ENCODE measurements at places on chromosomes 2 and 18.

DNA sequence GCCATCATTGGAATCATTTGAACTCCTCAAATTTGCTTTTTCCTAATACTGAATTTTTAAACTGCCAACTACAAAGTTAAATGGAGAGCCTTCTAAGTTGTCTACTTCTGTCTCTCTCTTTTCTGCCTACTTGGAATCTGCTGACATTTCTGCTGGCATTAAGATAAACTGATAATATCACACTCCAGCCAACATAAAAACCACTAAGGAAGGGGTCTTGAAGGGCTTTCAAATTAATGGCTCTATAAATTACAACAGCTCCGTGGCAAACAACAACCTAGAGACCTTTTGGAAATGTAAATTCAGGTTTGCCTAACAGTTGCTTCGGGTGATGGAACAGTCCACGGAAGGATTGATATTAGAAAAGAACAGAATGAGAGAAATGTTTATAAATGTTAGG lies 12.1 kb downstream of the ALPP start:
- no peak for DNase-seq

DNA sequence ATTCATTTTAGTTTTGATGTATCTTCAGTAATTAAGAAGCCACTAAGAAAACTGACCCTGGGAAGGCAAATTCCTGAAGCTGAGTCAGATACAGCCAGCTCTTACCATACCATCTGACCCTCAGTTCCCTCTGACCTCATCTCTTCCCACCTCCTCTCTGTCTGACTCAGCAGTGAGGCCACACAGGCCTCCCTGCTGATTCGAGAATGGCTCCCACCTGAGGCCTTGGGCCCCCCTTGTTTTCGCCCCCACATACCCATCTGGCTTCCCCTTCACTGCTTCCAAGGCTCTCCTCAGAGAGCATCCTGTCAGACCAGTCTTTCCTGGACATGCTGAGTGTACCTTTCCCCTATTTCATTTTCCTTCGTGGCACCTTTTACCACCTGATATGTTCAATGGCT lies 71.0 kb upstream of the CYP1B1 start:
- DNase-seq = no peak

DNA sequence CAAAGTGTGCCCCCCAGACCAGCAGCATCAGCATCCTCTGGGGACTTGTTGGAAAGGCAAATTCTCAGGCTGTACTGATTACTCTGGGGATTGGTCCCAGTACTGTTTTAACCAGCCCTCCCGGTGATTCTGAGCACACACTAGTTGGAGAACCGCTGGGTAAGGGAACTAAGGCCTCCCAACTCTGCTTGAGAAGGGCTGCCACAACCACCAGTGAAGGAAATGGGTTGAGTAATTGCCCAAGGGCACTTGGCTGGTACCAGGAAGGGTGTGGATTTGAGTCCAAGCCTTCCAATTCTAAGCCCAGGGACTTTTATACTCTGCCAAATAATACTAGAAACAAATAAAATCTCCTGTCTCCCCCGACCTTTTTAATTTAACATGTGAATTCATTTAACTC lies 219.9 kb downstream of the SETBP1 start:
- no peak for DNase-seq

GRCh38 chr2:222888716-222889115 lies 27.9 kb downstream of the ACSL3 start:
- no peak for DNase-seq

GRCh38 chr18:57437766-57438671 lies 2.8 kb downstream of the ONECUT2 start:
- DNase-seq = peak; percentile 79

DNA sequence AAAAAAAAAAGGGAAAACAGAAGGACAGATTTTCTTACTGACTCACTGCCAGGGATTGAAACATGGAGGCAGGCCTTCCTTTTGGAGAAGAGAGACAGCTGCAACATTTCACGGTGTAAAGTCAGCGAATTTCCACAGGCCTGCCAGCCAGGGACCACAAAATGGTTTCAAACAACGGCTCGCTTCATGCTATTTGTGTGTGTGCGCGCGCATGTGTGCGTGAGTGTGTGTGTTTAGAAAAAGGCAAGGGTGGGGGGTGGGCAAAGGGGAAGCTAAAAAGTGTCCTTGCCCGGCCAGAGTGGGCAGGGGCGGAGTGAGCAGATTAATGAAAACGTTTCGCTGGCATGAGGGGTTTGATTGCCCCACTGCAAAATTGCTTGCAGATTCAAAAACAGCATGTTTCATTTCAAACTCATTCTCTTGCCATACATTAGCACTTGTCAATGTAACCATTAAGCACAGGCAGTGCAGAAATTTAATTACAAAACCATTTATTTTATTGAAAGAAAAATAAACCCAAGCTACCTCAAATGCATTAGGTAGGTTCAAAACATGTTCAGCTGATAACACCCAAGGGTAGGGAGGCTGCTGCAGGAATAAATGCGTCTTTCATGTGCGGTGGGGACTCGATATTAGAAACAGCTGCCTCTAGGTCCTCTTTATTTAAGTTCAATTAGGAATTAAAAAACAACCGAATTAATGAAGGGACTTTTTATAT lies 182.1 kb upstream of the SIX2 start:
- DNase-seq = no peak

GRCh38 chr2:223180463-223180862 lies 128.5 kb downstream of the KCNE4 start:
- DNase-seq = no peak

DNA sequence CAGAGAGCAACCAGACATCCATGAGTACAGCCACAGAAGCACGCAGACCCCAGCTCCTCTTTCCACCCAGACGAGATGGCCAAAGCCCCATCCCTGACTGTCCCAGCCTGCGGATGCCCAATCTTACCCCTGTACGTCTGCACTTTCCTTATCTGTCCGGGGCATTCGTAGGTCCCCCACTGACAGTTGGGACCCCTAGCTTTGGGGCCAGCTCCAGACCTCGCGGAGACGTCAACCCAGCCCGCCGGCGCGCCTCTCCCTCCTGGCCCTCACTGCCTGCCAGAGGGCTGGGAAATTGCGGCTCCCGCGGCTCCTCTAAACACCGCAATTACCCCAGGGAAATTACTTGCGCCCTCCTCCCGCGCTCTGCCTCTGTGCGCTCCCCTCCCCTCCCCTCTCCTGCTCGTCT lies 2.3 kb downstream of the ECEL1 start:
- DNase-seq = no peak

GRCh38 chr2:120747281-120747680 lies 11.6 kb downstream of the GLI2 start:
- DNase-seq = no peak

GRCh38 chr2:232367016-232367415 lies 11.5 kb upstream of the ALPP start:
- no peak for DNase-seq

DNA sequence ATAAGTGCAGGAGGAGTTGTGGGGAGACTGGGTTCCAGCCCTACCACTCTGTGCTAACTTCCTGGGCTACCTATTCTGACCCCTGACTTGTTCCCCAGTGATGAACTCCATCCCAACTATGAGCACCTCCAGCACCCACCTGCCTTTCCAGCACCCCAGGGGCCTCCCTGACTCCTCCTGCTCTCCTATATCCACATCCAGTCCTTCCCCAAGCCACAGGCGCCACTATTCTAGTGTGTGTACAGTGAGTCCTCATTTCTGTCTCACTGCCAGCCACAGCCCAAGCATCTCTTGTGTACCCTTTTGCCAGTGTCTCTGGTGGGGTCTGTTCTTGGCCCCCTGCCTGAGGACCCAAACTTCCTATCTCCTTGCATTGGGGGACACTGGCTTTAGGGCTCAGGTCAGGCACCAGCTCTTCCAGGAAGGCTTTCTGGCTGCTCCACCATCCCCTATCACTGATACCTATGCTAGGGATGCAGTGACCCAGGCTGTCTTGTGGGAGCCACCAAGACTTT lies 145.2 kb downstream of the INHBB start:
- no peak for DNase-seq

DNA sequence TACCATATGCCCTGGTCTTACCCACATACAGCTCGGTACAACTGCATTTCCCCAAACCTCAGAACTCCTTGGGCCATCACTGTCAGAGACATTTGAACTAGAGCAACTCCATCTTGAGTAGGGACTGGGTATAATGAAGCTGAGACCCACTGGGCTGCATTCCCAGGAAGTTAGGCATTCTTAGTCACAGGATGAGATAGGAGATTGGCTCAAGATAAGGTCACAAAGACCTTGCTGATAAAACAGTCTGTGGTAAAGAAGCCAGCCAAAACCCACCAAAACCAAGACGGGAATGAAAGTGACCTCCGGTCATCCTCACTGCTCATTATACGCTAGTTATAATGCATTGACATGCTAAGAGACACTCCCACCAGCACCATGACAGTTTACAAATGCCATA lies 131.3 kb downstream of the PIK3C3 start:
- no peak for DNase-seq

- DNase-seq = no peak
These were observed 66.9 kb downstream of the CDH20 start for GRCh38 chr18:61400016-61400635.

- no peak for DNase-seq
These were observed 36.1 kb upstream of the TNFRSF11A start for GRCh38 chr18:62289047-62289446.

DNA sequence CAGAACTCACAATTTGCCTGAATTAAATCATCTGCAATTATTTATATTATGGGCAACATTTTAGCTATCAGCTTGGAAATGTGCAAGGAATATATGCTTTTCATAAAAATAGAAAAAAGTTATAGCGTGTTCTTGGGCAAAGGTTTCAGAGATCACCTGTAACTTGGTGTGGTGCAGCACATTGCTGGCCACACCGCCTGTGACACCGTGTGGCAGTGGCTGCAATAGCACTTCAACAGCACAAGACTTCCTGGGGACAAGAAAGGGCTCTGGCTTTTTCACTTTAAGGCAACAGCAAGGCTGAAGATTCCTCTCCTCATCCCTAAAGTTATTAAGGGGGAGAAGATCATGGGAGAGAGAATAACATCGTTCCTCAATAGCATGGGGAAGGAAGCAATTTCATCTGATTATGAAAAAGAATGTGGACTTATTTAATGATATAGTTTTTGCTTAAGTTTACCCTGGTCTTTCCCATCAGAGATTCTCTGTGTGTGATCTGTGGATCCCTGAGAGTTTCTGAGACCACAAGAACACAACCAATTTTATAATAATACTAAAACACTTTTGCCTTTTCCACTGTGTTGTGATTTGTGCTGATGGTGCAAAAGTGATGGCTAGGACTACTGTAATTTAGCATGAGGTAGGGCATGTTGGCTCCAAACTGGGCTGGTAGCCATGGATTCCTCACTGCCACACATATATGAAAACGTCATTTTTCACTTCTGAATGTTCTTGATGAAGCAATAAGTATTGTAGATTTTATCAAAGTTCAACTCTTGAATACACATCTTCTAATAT lies 15.0 kb upstream of the SERPINB3 start:
- DNase-seq = no peak

DNA sequence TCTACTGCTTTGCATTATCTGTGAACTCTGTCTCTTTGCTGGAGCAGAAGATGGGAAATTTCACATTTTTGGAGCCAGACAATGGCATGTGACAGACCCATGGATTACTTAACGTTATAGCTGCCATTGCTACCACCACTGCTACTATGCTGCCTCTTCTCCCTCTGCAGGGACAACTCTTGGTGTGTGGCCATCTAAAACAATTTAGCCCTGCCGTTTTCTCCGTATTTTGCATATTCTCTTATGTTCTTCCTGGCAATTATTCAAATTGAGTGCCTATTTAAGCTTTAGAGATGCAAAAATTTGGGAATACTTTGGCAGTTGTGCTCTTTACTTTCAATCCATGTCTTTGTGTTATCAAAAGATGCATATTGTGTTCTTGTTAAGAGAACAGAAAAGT lies 386.8 kb downstream of the XIRP2 start:
- DNase-seq = no peak

- DNase-seq = no peak
These were observed 54.4 kb downstream of the DOK6 start for GRCh38 chr18:69455125-69455524.

DNA sequence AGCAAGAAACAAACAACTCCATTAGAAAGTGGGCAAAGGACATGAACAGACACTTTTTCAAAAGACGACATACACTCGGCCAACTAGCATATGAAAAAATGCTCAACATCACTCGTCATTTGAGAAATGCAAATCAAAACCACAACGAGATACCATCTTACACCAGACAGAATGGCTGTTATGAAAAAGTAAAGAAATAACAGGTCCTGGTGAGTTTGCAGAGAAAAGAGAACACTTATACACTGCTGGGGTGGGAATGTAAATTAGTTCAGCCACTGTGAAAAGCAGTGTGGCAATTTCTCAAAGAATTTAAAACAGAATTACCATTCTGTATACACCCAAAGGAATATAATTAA lies 130.5 kb downstream of the PLCL1 start:
- DNase-seq = no peak

- no peak for DNase-seq
These were observed 172.1 kb downstream of the CBLN2 start for GRCh38 chr18:72372076-72372475.

GRCh38 chr2:56801770-56802169 lies 618.0 kb downstream of the CCDC85A start:
- DNase-seq = no peak

GRCh38 chr2:105777031-105777482 lies 32.3 kb downstream of the NCK2 start:
- no peak for DNase-seq

GRCh38 chr2:233446606-233447305 lies 92.5 kb downstream of the DGKD start:
- DNase-seq = no peak

GRCh38 chr2:132605236-132606180 lies 64.5 kb downstream of the LYPD1 start:
- DNase-seq = no peak

DNA sequence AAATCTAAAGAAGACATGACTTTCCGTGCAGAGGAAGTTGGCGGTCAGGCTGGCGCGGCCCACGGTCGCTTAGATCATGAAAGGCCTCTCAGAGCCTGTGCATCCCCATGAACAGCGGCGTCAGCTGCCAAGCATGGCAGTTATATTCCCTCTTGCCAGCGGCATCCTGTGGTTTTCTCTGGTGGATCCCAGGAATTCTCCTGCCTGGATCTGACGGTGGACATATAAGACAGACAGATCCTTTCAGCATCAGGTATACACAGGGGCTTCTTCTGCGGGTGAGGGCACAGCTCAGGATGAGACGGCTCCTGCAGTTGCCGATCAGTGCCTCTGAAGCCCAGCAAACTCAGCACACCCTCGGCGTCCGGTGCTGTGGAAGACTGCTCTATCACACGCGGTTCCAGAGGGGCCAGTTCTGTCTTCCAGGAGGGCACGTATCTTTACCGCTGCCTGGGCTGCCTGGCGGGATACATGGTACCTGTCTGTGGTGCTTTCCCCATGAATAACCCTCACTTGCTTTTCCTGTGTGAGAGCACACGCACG lies 157.8 kb downstream of the LDLRAD4 start:
- no peak for DNase-seq

DNA sequence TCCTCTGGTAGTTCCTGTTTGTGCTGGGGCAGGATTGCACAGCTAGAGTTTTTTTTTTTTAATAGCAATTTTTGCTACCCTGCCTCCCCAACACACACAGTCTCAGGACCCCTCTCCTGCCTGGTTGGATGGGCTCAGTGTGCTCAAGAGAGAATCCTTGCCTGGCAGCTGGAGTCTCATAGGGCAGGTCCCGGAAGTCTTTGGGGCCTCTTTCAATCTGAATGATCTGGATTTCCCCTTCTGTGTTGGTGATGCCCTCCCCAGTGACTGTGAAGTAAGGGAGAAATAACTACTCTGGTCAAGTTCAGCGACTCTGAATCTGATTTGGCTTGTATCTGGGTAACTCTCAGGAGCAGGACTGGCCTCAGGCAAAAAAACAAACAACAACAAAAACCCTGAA lies 220.6 kb upstream of the LRRTM1 start:
- DNase-seq = no peak
